ENCODE measurements at places on chromosomes 7 and 10.

- DNase-seq, result no peak
These were observed 79.8 kb downstream of the ZNF92 start for GRCh38 chr7:65453341-65454030.

DNA sequence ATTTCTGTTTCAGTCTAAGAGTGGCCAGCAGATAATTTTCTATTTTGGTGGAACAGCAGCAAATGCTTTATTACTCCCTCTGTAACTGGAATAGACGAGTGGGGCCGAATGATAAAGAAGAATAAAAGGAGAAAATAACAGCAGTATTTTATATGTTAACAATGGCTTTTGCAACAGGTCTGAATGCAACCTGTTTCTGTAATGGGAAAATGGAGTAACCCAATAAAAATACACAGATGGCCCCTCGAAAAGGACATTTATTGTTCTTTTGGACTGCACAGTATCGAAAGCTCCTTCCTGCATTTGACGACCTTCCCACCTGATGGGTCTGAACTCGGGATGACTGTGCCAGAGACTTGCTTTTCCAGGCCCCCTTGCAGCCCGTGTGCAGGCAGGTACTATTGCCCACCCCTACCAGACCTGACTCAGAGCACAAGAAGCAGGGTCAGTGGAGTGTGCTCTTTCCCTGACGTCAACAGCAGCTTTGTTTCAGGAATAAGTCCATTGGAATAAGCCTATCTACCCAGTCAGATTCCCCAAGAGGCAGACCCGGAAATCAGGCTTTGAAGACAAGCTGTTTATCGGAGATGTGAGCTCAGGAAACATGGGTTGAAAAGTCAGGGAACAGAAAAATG, 306.5 kb upstream of the NEBL start:
- no peak for DNase-seq

GRCh38 chr7:106518967-106519366, 142.0 kb downstream of the CCDC71L start:
- no peak for DNase-seq

DNA sequence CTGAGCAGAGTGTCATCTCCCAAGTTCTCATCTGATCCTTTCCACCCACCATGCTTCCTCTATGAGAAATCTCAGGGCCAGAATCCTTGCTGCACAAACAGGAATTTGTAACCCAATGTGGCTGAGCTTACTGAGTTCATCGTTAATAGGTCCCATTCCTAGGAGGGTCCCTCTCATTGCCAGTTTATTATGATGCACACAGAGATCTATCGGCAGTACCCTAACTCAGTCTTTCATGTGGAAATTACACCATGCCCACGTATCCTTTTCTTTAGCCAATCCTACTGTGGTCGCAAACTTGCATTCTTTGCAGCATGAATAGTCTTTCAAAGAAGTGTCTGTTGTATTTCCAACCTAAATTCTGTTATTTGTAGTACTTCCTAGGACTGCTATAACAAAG, 12.1 kb downstream of the TMEM236 start:
- no peak for DNase-seq

GRCh38 chr10:3579845-3580244, 205.2 kb downstream of the KLF6 start:
- DNase-seq, result no peak

- no peak for DNase-seq
These were observed 3.6 kb upstream of the TBC1D12 start for GRCh38 chr10:94398762-94399161.

GRCh38 chr7:129949292-129950133, 3.2 kb downstream of the UBE2H start:
- DNase-seq, result peak; percentile 56

- DNase-seq, result no peak
These were observed 5.5 kb downstream of the FOXL3 start for GRCh38 chr7:295155-296154.

DNA sequence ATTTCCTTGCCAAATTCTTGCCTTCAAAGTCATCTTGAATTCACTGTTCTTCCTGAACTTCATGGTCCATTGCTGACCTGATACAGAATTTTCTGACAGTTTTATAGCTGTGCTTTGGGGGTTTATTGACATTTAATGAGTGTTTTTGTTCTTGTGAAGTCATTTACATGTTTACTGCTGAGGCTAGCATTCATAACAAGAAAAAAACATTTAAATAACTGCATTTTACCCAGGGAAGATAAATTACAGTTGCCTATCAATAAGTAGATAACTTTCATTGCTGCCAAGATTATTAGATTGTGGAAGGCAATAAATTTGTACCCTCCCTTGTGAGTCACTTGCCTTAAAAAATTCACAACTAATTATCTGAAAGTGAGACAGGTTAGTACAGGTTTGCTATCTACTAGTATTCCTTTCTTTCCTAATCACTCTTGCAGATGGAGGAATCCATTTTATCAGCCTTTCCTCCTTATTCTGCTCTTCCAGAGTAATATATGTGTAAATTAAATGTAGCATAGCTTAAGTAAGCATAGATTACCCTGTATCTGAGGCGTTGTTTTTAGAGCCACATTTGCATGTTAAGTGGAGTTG, 178.4 kb downstream of the EXOC4 start:
- no peak for DNase-seq

GRCh38 chr7:19111474-19112273, 5.8 kb downstream of the TWIST1 start:
- DNase-seq, result no peak

DNA sequence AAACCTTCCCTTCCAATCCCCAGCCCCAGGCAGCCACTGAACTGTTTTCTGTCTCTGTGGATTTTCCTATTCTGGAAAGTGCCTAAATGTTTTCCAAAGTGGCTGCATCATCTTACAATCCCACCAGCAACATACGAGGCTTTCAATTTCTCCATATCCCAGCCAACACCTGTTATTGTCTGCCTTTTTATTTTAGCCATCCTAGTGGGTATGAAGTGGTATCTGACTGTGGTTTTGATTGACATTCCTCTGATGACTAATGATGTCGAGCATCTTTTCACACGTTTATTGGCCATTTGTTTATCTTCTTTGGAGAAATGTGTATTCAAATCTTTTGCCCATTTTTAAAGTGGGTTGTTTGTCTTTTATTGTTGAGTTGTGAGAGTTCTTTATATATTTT, 6.2 kb upstream of the SMC3 start:
- no peak for DNase-seq

- no peak for DNase-seq
These were observed 731.8 kb downstream of the PHTF2 start for GRCh38 chr7:78530351-78530750.

- no peak for DNase-seq
These were observed 21.6 kb downstream of the RBM48 start for GRCh38 chr7:92550194-92550593.

DNA sequence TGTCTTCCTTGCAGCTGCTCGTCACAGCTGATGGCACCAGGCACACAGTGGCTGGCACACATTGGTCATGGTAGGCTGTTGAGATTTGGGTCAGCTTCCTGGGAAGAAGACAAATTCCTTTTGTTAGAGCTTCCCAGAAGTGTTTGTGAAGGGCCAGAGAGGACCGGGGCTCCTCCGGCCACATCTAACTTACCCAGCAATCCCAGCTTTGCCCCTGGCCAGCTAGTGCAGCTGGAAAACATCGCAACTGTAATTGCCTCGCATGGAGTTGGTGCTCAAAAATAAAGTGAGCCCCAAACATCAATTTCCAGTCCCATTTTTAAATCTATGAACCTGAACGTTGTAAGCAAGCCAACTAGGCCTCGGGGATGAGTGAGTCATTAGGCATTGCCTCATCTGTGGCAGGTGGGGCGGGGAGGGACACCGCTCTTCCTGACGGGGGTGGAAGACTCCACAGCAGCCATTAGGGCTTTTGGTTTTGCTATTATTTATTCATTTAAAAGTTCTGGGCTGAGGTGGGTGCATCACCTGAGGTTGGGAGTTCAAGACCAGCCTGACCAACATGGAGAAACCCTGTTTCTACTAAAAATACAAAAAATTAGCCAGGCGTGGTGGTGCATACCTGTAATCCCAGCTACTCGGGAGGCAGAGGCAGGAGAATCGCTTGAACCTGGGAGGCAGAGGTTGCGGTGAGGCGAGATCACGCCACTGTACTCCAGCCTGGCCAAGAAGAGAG, 12.4 kb downstream of the CPA5 start:
- DNase-seq, result peak; percentile 47

- DNase-seq, result peak; percentile 5
These were observed 398.5 kb downstream of the PCDH15 start for GRCh38 chr10:54402576-54402975.

DNA sequence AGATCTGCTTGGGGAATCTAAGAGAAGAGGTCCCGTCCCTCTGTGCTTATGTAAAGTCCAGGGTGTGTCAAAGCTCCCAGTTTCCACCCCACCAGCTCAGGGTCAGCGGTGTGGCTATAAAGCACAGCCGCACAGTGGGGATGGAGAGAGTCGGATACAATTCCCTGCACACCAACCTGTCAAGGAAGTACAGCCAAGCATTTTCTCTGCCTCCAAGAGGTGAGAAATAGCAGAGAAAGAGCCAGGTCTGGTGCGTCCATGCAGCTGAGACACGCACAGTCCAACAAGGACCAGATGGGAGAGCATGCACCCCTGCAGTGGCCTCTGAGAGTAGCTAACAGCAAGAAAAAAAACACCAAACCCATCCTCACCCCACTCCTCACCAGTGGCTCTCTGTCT, 61.3 kb upstream of the WAC start:
- no peak for DNase-seq

GRCh38 chr10:35322636-35323035, 13.7 kb upstream of the CCNY start:
- no peak for DNase-seq

GRCh38 chr10:75773231-75773780, 341.9 kb downstream of the LRMDA start:
- DNase-seq, result no peak
